LNCaP clone FGC (cell line): ENCODE measurements at places on chromosomes 6 and 20.

GRCh38 chr6:8069631-8070284 lies 5.6 kb upstream of the BLOC1S5 start:
- no peak for DNase-seq

DNA sequence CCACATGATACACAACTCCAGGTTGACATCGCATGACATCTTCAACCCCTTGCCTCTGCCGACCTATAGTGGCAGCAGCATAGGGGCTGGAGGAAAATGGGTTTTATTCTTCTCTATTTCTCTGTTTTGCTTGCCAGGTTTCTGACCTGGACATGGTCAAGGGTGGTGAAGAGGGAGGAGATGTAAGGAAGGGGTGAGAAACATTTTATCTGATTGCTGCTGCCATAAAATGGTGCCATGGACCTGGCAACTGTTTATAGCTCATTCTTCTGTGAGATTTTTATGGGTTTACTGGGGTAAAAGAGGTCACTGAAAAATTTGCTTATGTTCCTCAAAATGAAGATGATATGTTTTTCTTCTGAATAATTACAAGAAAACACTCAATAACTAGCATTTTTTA lies 266.7 kb upstream of the FOXQ1 start:
- no peak for DNase-seq

- peak; percentile 35 for DNase-seq
These were observed 49.7 kb upstream of the BHLHE23 start for GRCh38 chr20:63056236-63057170.

GRCh38 chr6:150627585-150628025 lies 27.9 kb downstream of the PLEKHG1 start:
- no peak for DNase-seq

DNA sequence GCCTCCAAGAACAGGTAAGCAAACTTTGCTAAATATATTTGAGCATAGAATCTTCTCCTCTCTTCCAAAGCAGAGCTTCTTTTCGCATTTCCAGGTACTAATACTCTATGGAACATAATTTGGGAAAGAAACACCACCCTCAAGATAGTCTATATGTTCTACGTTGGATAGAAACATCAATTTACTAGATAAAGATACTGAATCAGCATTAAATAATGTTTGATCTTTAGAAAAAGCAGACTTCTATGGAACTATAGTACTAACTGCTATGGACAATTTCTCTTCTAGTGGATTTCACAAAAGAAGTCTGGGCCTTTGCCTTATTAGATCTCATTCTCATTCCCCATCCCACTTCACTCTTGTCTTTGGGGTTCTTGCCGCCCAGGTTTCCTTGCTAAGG lies 103.0 kb downstream of the CDK19 start:
- DNase-seq, result no peak

- no peak for DNase-seq
These were observed 12.4 kb upstream of the RBM38 start for GRCh38 chr20:57378646-57379262.
